ENCODE measurements at places on chromosomes 2 and 18.
A peak's percentile ranks its signal among the peaks of the same experiment; 100 is the strongest.

GRCh38 chr2:105545730-105546627 lies 147.1 kb upstream of the FHL2 start:
- peak; percentile 71 for DNase-seq

- no peak for DNase-seq
These were observed 490.4 kb upstream of the FANCL start for GRCh38 chr2:58731488-58731869.

- DNase-seq = no peak
These were observed 153.7 kb upstream of the NCK2 start for GRCh38 chr2:105590780-105591660.

GRCh38 chr2:127640082-127641072 lies 5.6 kb upstream of the GPR17 start:
- peak; percentile 31 for DNase-seq

- DNase-seq = no peak
These were observed 347.4 kb upstream of the LRP1B start for GRCh38 chr2:142478206-142478605.

GRCh38 chr2:236928380-236929037 lies 157.2 kb upstream of the COPS8 start:
- DNase-seq = no peak

DNA sequence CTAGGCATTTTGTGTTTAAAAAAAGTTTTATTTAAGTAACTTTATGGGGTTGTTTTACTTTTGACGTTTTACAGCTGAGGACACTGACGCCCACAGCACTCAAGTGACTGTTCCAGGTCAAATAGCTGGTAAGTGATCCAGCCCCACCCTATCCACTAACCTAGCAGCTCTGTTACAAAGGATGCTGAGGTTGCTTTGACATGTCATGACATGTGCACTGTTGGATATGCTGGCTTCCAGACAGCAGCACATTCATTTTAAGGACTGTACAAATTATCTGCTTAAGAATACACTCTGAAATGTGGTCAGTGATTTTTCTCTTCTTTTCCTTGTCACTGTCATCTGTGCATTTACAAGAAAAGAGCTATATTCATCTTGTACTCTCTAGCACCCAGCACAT lies 417.5 kb downstream of the ZEB2 start:
- DNase-seq = no peak

DNA sequence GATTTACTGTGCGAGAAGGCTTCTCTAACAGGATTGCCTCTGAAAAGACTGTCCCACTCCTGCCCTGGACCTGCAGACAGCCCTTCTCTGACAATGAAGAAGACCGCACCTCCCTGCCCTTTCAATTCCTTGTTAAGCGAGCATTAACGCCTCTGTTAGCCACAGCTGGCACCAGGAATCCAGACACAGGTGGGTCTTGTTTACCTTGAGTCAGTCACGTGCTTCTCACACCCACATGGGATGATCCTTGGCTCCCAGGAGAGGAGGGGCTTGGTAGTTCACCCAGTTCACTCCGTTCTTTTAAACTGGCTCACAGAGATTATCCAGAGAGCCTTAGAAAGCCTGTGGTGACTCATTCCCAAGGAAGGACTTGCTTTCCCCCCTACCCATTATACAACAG lies 410.5 kb upstream of the MEIS1 start:
- DNase-seq = no peak

DNA sequence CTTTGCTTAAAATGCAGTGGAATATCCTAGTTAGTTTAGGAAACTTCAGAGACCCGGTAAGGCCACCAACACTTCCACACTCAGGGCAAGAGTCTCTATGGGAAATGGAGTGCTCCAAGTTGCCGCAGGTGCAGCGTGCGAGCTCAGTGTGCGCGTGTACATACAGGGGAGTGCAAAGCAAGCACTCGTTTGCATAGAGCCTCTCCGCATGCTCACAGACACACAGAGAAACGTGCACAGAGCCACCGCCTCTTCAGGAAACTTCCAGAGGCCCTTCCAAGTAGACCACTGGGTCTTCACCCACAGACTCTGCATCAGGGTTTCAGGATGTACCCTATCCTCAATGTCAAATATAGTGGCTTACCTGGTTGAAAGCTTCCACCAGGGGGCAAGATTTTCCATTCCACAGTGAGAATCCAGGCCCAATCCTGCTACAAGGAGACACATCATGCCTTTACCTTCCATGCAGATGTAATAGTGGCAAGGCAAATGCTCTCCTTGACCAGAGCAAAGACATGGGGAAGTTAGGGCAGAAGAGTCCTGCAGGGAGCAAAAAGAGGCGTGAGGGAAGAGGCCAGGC lies 513.0 kb upstream of the MYT1L start:
- no peak for DNase-seq

DNA sequence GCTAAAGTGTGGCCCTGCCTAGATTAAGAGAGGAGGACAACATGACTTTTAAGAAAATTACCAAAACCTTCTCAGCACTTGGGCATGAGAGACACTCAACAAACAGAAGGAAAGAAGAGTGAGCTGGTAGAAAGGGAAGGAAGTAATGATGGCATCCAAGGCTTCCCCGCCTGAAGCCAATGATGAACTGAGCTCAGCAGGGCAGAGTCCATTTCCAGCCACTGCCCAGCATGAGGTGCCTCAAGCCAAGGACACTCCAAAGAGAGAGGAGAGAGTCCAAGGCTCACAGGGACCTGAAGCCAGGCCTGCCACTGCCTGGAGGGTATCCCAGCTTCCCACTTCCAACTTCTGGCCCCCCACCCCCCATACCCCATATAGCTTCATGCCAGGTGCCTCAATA lies 9.5 kb upstream of the TNS1 start:
- DNase-seq = no peak

DNA sequence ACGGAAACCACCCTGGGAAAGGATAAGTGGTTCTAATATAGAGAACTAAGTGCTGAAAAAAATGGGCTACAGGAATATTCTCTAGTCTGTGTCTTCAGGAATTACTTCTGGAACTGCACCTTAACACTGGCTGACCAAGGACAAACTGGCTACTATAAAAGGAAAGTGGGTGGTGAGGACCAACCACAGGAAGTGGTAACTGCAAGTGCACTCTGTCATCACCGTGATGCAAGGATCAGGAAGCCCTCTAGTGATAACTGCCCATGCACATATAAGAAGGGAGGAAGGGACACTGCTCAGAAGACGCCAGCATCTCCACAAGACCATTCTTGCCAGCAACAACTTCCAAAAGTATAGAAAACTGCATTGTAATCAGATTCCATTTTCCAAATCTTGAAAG lies 424.4 kb upstream of the RGPD4 start:
- no peak for DNase-seq

- no peak for DNase-seq
These were observed 316.2 kb downstream of the ETAA1 start for GRCh38 chr2:67713376-67713775.

DNA sequence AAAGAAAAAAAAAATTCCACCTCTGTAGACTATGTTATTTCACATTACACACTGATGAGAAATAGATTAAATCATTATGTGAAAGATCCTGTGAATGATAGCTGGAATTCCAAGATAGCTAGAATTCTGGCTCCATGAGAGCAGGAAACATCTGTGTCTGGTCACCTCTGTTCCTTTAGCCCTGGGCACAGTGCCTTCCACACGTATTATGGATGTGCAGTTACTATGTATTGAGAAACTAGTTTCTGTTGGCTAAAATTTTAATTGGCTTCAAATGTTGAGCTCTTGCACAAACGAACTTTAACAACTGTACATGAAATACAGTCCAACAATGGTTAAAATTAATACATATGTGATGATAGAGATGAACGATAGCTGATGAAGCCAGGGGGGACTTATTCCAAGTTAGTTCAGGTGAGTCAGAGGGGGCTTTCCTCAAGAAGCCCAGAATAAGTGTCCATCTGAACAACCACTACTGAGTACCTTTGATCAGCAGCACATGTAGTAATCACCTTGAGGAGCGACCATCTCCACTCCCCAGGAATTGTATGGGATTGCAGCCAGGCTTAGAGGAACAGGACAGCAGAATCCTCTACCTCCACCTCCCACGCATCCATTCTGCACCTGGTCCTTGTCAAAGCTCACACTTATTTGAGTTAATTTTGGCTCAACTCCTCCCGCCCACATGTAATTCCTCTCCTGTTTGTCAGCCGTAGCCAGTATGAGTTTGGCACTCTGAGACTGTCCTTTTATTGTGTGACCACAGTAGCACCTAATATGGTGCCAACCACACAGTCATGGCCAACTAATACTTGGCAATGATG lies 68.6 kb downstream of the NABP1 start:
- no peak for DNase-seq

GRCh38 chr18:51110073-51110797 lies 80.2 kb downstream of the SMAD4 start:
- peak; percentile 72 for DNase-seq

- DNase-seq = no peak
These were observed 176.0 kb downstream of the DIS3L2 start for GRCh38 chr2:232137356-232138147.

GRCh38 chr2:201966691-201967438 lies 66.8 kb upstream of the FZD7 start:
- no peak for DNase-seq

- no peak for DNase-seq
These were observed 643.1 kb downstream of the SLC4A3 start for GRCh38 chr2:220270481-220271070.

DNA sequence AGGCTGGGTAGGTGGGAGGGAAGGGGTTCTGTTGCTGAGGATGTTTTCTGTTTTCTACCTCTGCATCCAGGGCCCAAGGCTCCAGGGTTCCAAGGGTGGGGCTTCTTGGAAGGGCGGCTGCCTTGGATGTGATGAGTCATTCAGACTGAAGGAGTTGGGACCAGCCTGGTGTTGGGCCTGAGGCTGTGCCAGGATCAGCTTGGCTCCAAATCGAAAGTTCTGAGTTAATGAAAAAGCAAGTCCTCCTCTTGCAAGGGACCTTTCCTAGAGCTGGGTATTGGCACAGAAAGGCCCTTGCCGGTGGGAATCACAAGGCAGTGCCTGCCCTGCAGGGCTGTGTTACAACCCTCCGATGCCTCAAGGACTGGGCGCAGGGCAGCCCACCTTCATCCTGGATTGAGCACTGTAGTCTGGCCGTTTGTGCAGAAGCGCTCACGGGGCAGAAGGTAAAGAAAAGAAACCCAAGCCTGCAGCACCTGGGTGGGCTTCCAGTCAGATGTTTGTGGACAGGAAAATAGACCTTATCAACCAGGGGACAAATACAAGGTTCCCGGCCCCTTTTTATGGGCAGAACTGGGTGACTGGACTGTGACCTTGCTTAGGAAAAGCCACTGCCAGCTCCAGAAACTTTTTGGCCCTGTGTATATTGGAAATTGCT lies 52.5 kb upstream of the MCFD2 start:
- no peak for DNase-seq

DNA sequence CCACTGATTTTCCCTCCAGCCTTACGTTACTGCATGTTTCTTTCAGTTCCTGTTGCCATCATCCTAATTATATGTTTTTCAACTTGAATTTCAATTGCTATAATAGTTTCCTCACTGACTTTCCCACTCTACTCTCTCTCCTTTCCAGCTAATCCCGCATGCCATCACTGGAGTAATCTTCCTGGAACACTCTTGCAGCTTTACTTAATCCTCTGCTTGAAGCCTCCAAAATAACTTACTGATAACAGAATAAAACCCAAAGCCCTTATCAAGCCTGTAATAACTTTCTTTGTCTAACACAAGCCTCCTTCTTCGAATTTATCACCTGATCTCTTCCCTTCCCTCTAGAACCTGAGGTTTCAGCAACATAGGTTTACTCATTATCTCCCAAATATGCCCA lies 237.3 kb downstream of the LTBP1 start:
- no peak for DNase-seq

- peak; percentile 58 for DNase-seq
These were observed 1.1 kb upstream of the GPR55 start for GRCh38 chr2:230925879-230926765.

DNA sequence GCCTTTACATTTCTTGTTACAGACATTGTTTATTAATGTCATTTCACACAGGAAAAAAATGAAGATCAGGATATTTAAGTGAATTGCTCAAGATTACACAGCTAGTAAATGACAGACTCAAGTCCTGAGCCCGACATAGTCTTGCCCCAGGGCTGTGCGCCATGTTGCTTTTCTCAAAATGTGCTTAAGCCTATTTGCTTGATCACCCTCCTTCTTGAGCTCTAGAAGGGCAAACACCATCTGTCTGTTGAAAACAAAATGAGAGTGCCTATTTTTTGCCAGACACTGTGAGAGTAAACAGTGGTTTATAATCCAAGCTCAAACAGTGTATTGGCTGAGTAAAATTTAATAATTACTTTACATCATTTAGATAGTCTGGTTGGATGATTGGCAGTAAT lies 34.8 kb upstream of the HNMT start:
- no peak for DNase-seq

GRCh38 chr2:24917086-24917485 lies 3.0 kb downstream of the ADCY3 start:
- DNase-seq = peak; percentile 22

- no peak for DNase-seq
These were observed 183.9 kb upstream of the FIGN start for GRCh38 chr2:163919717-163920116.

- DNase-seq = no peak
These were observed 3.0 kb upstream of the CD8A start for GRCh38 chr2:86793752-86794151.

DNA sequence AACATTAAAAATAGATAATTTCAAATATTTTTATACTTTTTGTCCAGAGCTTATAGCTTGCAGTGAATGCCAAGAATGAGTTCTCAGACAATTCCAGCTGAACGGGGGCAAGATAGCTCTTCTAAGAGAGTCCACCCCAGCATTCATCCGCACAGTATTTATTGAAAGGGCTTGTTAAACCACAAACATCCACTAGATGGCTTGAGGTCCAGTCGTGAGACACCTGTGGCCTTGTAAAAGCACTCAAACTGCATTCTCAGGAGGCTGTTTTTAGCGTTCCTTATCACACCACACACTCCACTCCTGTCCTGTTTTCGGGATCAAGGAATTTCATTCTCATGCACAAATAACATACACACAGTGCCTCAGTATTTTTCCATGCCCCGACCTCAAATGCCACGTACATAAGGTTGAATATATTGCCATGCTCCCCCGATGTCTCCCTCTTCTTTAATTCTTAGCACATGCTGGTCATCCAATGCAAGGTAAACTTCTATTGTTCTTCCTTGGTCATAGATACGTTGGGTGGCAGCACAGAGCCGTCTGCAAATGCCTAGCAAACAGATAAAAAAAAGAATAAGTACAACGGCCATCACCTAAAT lies 47.4 kb downstream of the DNAJC10 start:
- no peak for DNase-seq

DNA sequence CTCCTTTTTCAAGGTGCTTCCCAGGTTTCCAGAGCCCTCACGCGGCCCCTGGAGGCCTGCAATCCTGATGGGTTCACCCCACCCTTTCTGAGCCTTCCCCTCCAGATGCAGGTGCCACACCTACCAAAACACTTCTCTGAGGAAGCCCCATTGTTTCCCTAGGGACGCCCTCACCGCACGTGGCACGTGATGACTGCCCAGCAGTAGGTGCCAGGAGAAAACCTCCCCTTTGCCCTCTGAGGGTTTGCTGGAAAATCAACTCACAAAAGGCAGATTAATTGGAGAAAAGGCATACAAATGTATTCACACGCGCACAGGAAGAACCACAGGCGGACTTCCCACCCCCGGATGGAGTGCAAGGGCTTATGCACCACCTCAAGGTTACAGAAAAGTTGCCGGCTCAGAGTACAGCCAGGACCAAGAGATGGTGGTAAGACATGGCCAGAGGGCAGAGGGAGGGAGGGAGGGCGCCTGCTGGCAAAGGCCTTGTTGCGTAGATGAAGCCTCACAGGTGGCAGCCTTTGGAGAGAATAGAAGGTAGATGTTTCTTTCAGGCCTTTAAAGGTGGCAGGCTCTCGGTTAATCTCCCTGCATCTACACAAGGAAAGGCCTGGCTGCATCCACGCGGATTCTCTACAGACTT lies 269.4 kb upstream of the RAB6C start:
- no peak for DNase-seq

GRCh38 chr2:37670378-37671008 lies 949 bp downstream of the CDC42EP3 start:
- DNase-seq = no peak
